ENCODE measurements at places on chromosomes 4 and X.

- no peak for DNase-seq
Measured at GRCh38 chrX:13270360-13270759, 49.5 kb downstream of the ATXN3L start.

GRCh38 chr4:2387218-2387617 lies 31.2 kb downstream of the ZFYVE28 start:
- DNase-seq, result no peak

GRCh38 chr4:127648061-127648460 lies 15.3 kb downstream of the INTU start:
- DNase-seq, result no peak

GRCh38 chr4:39706334-39706733 lies 8.4 kb downstream of the UBE2K start:
- peak; percentile 56 for DNase-seq

DNA sequence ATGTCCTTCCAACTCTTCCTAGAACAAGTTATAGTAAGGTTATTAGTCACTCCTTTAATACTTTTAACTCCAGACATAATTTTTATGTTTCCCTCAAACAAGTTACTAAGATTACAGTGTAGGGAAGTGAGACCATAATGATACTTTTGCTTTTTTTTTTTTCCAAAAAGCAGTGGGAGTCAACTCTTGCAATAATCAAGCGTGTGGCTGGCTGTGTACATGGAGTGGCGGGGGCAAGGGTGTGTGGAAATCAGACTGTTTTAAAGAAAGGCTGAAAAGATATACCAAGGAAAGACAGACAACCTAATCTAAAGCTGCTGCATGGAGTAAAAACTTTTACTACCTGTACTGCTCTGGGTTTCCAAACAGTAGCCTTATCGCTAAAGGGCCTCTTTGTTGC lies 4.1 kb downstream of the NOA1 start:
- DNase-seq, result no peak

DNA sequence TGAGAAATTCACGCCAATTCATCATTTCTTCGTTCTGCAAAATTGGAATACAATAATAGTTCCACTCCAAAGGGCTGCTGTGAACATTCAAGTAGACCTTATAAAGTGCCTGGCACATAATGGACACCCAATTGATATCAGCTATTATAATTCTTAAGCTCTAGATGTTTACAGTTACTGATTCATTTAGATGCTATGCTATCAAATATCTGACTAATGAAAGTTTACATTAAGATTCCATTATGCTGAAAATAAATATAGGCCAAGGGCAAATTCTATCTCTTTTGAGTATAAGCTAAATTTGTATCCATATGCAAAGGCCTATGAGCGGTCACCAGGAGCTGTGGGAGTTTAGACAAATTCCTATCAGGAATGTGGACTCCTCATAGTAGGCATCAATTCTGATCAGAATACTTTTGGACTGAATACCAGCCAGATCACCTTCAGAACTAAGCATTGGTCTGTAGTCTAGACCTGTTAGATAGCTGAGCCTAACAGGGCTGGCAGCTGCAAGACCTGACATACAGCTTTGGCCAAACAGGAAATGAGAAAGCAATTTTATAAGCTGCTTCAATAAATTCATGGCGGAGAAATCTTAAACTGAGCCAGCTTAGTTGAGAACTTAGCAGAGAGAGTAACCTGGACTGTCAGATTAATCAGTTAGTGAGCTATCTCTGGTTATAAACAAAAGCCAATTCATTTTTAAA lies 384.3 kb upstream of the ACTRT1 start:
- no peak for DNase-seq

GRCh38 chrX:148979786-148980185 lies 479.4 kb downstream of the AFF2 start:
- DNase-seq, result no peak

DNA sequence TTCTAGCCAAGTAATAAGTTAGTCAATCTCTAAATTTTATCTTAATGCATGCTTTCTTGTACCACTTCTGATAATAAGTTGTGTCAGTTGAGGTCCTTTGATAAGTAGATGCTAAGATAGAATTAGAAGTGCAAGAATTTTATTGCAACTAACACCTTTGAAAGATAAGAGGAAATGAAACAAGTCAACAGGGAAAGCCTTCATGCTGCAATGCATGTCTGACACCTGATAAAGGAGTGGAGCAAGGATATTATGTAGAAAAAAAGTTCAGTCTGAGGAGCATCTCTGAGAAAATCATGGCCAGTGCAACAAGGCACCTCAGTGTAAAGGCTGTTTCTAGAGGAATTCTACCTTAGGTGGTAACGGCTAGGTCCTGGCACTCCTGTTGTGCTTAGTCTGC lies 210.7 kb upstream of the PPP1R2C start:
- no peak for DNase-seq

DNA sequence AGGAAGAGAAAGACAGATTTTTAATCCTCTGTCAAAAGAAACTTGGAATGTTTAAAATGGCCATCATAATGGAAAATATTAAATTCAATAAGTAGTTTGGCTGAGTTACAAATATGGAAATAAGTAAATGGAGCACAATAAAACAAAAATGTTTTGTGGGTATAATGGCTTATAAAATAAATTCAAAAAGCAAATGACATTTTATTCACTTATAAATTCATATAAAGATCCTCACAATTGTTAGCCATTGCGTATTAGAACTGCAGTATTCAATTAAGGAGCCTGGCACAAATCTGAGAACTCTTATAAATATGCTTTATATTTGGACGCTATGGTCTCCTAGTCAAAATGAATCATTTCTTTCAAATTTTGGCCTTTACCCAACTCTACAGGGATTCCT lies 339.0 kb upstream of the PABPC4L start:
- DNase-seq, result no peak

DNA sequence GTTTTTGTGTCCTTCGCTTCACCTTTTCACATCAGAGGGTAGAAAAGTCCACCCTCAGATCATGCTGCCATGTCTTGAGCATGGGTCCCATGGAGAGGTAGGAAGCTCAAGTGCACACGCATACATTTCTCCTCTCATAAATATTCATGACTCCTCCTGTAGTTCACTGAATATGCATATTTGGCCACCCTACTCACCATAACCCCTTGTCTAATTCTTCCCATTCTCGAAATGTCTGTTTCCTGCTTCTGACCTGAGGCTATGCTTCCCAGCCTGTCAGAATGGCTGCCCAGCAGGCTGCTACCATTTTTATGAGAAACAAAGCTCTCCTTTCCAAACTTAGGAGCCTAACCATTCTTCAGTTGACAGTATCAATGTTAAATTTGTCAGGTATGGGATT lies 86.5 kb downstream of the ADRA2C start:
- no peak for DNase-seq

DNA sequence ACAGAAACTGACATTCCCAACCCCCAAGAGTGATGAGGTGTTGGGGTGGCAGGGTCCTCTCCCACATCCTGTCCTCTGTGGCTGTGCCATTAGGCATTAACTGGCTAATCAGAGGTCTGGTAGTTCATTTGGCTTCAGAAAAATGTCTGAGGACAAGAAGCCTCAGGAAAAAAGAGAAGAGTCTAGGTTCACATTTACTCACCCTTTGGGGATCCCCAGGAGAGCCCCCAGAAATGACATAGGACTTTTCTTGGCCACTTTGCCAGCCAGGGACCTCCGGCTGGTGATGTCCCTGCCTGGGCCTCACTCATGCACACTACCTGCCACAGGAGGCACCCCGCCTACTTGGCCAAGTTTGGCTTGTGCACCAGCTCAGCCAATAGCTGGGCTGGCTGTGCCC lies 173.0 kb downstream of the RBM46 start:
- no peak for DNase-seq

GRCh38 chrX:83419030-83419792 lies 88.9 kb upstream of the POU3F4 start:
- no peak for DNase-seq

DNA sequence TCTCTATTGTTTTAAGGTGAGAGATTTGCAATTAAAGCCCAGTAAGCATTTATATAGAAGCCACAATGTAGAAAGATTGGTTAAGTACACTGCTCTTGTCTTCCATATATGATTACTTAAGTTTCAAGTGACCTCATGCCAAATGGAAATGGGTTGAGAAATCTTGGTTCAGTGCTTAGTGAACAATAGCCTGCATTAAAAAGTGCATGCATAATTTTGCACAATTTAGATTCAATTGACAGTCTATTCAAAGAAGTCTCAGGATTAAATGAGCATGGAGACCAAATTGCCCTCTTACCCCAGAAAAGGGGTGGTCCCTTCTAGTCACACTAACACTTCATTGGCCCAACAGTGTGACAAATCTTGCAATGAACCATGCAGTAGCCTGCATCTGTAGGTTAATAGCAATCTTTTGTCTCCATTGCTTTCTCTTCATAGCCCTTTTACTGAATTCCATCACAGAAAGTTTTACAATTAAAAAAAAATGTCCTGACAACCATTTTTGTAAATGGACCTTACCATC lies 93.6 kb downstream of the HHIP start:
- no peak for DNase-seq

DNA sequence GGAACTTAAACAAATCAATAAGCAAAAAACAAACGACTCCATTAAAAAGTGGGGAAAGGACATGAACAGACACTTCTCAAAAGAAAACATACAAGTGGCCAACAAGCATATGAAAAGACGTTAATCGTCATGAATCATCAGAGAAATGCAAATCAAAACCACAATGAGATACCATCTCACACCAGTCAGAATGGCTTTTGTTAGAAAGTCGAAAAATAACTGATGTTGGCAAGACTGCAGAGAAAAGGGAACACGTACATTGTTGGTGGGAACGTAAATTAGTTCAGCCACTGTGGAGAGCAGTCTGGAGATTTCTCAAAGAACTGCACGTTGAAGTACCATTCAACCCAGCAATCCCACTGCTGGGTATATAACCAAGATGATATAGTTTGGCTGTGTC lies 23.7 kb downstream of the NEUROG2 start:
- DNase-seq, result no peak

GRCh38 chr4:99200138-99200537 lies 18.9 kb downstream of the ADH6 start:
- no peak for DNase-seq

DNA sequence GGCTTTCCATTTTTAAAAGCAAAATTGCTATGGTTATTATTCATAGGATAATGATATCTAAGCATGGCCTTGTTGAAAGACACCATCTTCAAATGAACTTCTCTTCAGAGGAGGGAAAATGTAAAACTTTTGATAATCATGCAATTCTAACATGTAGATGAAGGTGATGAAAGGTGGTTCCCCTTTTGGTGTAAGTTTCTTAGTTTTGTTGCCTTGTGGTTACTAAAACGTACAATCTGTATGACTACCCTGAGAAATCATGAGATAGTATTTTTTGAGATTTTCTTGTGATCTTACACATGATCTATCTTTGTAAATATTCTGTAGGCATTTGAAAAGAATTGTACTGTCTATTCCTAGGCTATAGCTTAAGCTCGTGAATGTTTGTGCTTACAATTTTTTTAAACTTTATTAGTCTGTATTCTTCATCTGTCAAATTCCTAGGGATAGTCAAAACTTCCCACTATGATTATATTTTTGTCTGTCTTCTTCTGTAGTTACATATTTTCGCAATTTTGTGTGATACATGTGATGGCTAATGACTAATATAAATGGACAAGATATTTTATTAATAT lies 47.5 kb downstream of the PTPN13 start:
- DNase-seq, result no peak

DNA sequence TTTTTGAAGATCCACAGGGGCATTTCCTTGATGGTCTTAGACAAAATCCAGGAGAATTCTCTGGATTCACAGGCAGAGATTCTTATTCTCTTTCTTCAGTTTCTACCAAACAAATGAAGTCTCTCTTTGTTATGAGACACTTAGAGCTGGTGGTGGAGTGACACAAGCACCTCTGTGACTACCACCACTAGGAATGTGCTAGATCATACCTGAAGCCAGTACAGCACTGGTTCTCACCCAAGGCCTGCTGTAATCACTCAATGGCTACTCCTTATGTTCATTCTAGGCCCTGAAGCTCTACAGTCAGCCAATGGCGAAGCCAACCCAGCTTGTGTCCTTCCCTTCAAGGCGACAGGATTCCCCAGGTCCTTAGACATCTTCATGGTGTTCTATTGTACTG lies 482.3 kb downstream of the TRAM1L1 start:
- DNase-seq, result no peak

DNA sequence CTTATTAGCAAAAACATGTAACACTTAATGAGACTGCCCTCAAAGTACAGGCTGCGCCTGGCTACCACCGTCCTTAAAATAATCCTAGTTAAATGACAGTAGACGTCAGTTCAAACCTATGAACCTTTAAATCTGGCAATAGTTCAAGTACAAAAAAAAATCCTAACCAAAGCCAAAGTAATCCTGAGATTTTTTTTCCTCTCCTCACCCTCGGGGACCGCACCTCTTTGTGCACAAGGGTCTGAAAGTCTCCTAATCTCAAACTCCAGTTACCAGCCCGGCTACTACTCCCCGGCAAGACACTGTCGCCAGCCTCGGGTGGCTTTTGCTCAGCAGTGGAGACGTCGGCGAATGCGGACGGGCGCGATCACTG lies 439 bp downstream of the SEC31A start:
- no peak for DNase-seq

- no peak for DNase-seq
Measured at GRCh38 chrX:70293621-70294020, 3.7 kb downstream of the KIF4A start.

DNA sequence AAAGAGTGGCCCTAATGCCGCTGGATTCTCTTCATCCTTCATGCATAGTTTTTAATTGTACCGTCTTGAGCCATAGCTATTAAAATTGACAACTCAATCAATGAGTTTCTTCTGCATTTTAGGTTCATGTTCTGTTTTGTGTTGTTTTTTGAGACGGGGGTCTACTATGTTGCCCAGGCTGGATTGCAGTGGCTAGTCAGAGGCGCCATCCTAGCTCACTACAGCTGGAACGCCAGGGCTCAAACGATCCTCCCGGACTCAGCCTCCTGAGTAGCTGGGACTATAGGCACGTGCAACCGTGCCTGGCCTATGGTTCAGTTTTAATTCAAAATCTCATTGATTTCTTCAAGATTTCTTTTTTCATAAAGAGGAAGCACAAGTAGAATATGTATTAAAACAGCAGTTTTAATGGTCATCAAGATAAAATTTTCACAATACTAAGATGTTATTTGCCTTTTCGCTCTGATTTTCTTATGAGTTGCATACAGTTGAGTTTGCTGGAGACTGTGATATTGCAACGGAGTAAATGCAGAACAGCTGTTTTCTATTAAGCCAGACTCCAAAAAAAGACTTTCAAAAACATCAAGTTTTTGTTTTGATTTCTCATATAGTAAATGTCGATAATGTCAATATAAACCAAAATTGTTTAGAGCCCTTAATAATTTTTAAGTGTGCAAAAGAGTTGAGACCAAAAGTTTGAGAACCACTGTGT lies 1.1 kb upstream of the STX18 start:
- no peak for DNase-seq

- DNase-seq, result no peak
Measured at GRCh38 chrX:139196890-139197289, 333.6 kb upstream of the F9 start.

- DNase-seq, result no peak
Measured at GRCh38 chr4:129545599-129546278, 449.8 kb downstream of the C4orf33 start.

GRCh38 chr4:120065974-120066516 lies 603 bp downstream of the MAD2L1 start:
- DNase-seq, result no peak

All from SW 1271 (cell line).